ENCODE measurements at places on chromosomes 1 and 21.

DNA sequence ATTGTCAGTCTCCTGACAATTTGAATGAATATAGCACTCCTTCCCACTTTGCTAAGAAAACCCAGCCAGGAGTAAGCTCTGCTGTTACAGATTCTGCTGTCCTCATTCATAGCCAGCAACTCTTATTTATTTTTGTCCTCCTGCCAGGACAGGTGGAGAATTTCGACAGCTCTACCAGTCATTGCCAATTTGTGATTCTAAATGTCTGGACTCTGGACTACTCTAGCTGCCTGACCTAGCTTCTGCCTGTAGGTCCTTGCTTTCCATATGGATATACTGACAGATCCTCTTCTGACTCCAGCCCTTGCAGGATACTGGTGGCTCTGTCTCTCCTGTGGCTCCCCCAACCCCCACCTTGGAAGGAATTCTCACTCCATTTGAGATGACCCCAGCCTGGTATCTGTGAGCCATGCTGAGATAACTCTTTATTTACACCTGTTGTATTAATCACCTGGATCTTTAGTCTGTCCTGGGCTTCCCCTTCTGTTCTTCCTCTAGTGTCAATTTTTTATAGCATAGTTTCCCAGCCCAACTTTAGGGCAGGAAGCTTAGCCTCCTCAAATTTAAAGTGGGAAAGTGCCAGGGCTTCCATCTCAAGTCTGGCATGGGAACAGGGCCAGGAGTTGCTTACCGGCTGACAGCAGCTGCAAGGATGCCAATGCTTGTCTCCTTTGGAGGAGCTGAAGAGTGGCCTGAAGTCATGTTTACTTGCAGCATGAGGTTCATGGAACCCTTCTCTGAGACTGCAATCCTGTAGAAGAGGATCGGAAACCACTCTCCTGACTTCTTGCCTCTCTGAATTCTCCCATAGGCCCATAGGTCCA, 6.7 kb downstream of the PM20D1 start:
- DNase-seq: no peak

DNA sequence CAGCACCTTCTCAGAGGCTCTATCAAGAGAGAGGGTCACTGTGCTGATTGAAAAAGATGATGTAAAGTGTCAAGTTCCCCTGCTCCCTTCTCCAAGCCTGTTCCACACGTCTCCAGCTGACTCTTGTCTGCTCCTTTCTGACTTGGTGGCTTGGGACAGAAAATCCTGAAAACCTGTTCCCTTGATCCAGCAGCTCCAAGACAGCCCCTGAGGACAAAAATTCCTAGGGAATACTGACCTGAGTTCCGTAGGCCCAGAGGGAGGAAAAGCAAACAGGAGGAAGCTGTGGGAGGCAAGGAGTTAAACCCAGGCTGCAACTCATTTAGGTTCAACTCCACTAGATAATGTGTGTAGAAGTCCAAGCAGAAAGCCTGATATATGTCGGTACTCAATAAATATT, 42.1 kb upstream of the ATP2B4 start:
- no peak for DNase-seq

- DNase-seq: no peak
These were observed 117.0 kb downstream of the UBE2U start for GRCh38 chr1:64320470-64320869.

- no peak for DNase-seq
These were observed 357 bp upstream of the TXLNA start for GRCh38 chr1:32179193-32179442.

DNA sequence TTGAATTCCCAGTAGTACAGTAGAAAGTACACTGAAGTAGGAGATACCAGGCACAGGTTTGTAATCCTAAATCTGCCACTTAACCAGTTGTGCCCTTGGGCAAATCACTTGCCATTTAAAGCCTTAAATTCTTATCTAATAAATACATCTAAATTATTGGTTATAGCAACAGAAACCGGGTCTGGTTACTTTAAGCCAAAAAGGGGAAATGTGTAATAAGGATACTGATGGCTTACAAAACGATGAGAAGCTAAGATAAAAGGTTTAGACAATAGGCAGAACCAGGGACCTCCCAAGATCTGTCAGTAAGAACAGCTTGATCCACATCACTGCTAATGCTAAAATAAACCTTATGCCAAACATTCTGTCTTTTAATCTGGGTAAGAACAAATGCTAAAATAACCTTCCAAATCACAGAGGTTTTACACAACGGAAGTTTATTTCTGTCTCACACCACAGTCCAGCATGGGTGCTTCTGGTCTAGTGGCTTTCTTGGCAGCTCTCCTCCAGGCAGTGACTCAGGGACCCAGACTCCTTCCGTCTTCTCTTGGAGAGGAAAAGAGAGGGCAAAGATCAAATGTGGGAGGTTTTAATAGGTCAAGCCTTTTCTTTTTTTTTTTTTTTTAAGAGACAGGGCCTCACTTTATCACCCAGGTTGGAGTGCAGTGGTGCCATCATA, 16.5 kb upstream of the ZMYM1 start:
- peak; percentile 74 for DNase-seq

- no peak for DNase-seq
These were observed 36.9 kb upstream of the PADI2 start for GRCh38 chr1:17156108-17156507.

DNA sequence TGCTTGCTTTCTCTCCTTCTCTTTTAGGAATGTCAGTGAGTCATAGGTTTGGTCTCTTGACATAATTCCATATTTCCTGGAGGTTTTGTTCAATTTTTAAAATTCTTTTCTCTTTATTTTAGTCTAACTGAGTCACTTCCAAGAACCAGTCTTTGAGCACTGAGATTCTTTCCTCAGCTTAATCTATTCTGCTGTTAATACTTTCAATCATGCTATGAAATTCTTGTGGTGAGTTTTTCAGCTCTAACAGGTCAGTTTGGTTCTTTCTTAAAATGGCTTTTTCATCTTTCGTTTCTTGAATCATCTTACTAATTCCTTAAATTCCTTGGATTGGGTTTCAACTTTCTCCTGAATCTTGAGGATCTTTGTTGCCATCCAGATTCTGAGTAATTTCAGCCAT, 321.0 kb downstream of the PTBP2 start:
- no peak for DNase-seq

DNA sequence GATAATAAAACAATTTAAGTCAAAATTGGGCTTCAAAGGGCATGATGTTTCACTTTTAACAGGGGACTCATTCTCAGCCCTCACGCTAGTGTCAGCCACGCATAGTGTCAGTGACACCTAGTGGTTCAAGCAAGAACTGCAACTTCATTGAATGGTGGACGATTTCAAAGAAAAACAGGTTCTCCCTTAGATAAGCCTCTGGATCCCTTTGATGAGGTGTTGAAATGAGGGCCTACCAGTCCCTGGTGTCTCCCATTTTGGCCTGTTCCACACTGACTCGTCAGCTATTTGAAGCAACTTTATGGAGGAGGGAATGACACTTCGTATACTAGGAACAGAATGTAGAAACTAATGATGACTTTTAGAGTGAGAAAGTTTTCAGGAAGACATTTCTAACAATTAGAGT, 56.2 kb downstream of the FCRL5 start:
- DNase-seq: peak; percentile 42

DNA sequence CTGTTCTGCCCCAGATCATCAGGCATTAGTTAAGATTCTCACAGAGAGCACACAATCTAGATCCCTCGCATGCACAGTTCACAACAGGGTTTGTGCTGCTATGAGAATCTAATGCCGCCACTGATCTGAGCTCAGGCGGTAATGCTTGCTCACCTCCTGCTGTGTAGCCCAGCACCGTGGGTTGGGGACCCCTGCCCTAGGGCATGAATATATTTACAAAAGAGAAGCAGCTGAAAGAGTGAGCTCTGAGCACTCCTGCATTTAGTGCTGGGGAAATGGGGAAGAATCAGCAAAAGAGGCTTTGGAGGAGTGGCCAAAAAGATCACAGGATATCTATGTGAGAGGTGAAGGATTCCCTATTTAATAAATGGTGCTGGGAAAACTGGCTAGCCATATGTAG, 5.6 kb downstream of the CFAP57 start:
- no peak for DNase-seq

Measured in SK-N-SH (cell line).